CD14-positive monocyte (primary cell): ENCODE measurements at places on chromosomes 6 and 20. TPM values are rescaled to one million over a fixed set of nuclear protein-coding genes. Genes with fewer than 3 reads are reported as not detected.

GRCh38 chr20:35215066-35215956 lies 11.2 kb upstream of the MMP24 start:
- no peak overlapping the region for H3K27ac ChIP-seq
- H3K27me3 ChIP-seq = no peaks in the 10 kb centered on the region
- no peaks in the 10 kb centered on the region for H3K36me3 ChIP-seq
- H3K4me1 ChIP-seq = no peaks in the 10 kb centered on the region

DNA sequence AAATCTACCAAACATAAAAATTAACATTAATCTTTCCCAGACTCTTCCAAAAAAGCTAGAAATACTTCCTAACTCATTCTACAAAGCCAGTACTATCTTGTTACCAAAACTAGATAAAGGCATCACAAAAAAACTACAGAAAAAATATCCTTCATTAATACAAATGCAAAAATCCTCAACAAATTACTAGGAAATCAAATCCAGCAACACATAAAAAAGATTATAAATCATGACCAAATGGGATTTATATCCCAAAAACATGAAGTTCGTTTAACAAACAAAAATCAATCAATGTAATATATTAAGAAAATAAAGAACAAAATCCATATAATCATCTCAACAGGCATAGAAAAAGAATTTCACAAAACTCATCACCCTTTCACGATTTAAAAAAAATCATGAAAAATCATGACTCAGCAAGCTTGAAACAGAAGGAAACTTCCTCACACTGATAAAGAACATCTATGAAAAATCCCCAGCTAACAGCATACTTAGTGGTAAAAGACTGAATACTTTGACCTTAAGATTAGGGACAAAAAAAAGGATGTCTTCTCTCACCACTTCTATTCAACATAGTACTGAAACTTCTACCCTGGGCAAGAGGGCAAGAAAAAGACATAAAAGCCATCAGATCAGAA lies 43.2 kb downstream of the RANBP9 start:
- peaks cover 36% of the 10 kb centered on the region for H3K4me1 ChIP-seq
- no peak overlapping the region for H3K27ac ChIP-seq
- no peak overlapping the region for H3K4me3 ChIP-seq
- no peaks in the 10 kb centered on the region for H3K36me3 ChIP-seq
- H3K27me3 ChIP-seq = no peaks in the 10 kb centered on the region
- peak; percentile 36 for DNase-seq

DNA sequence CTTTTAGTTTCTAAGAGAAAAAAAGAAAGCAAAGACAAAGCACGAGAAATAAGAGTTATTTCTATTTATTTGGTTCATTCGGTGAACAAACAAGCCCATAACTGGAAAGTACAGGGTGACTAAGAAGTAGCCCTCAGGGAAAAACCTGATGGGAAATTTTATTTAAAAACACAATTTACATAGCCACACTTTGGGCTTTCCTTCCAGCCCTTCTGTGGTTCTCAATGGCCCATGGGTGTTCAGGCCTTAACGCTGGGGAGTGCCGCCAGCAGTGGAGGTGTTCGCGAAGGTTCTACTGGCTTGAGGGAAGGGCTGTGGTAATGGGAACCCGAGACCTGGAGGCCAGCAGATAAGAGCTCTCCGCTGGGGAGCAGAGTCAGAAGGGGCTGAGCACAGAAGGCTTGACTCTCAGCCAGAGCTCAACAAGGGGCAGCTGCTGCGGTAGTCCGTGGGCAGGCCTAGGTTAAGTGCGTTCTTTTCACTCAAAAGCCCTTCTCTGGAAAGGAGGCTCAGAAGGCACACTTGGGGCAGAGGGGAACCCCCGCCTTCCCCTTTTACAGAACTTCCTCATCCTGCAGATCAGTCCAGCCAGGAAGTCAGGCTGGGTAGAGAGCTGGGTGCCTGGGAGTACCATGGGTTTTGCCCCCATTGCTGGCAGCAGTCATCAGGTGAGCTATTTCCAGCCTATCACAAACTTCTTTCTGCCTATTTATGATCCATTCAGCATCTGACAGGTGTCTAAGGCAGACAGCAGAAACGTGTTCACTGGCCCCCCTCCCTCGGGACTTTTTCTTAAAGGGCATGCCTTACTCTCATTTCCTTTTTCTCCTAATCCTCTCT lies 8.8 kb upstream of the CD83 start:
- no peaks in the 10 kb centered on the region for H3K36me3 ChIP-seq
- H3K27me3 ChIP-seq = no peaks in the 10 kb centered on the region
- peak; percentile 97 for DNase-seq

DNA sequence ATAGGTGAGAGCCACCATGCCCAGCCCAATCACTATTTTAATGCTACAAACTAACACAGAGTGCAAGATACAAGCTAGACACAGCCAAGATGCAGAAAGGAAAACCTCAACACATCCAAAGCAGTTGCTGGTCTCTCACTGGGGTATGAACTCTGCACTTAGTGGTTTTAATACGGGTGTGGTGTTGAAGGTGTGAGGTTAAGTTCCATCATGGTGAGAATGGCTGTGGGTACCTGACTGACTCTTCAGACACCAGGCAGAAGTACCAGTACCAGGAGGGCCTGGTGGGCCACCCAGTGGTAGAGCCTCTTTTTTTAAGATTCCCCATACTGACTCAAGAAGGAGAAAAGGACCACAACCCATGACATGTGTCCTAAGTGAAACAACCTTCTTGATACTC lies 13.0 kb downstream of the GNAS-AS1 start:
- DNase-seq = no peak
- peaks cover 49% of the 10 kb centered on the region for H3K27me3 ChIP-seq
- H3K4me1 ChIP-seq = no peaks in the 10 kb centered on the region
- no peak overlapping the region for H3K27ac ChIP-seq

- no peaks in the 10 kb centered on the region for H3K36me3 ChIP-seq
- H3K27ac ChIP-seq = no peak overlapping the region
- no peaks in the 10 kb centered on the region for H3K27me3 ChIP-seq
- no peaks in the 10 kb centered on the region for H3K4me1 ChIP-seq
These were observed 9.4 kb upstream of the NANP start for GRCh38 chr20:25632940-25633790.

ATXN1 gene
- polyA plus RNA-seq = 8.8 TPM

DNA sequence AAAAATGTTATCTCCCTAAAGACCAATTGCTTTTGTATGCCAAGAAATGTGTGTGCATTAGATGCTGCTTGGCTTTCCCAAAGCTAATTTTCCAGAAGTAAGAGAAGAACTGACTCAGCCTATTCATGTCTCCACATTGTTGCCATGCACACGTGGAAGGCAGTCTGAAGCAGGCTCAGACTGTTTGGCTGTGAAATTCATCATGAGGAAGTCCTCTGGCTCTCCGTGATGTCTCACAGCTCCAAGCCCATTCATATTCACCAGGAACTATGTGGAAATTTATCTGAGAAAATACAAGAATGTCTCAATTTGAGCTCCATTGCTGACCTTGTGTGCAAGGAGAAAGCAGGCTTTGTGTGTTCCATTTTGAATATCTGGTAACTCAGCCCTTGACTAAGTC lies 1022.2 kb upstream of the GJE1 start:
- H3K4me1 ChIP-seq = no peaks in the 10 kb centered on the region
- H3K36me3 ChIP-seq = no peaks in the 10 kb centered on the region
- H3K27me3 ChIP-seq = no peaks in the 10 kb centered on the region
- H3K27ac ChIP-seq = no peak overlapping the region

- no peaks in the 10 kb centered on the region for H3K27me3 ChIP-seq
- H3K27ac ChIP-seq = peak overlapping the region; percentile 11
- peaks cover 20% of the 10 kb centered on the region for H3K36me3 ChIP-seq
- no peak for DNase-seq
These were observed 332.3 kb downstream of the ZFAND3 start for GRCh38 chr6:38151580-38152500.
